ENCODE measurements at places on chromosomes 13 and 19.
A peak's percentile ranks its signal among the peaks of the same experiment; 100 is the strongest.

DNA sequence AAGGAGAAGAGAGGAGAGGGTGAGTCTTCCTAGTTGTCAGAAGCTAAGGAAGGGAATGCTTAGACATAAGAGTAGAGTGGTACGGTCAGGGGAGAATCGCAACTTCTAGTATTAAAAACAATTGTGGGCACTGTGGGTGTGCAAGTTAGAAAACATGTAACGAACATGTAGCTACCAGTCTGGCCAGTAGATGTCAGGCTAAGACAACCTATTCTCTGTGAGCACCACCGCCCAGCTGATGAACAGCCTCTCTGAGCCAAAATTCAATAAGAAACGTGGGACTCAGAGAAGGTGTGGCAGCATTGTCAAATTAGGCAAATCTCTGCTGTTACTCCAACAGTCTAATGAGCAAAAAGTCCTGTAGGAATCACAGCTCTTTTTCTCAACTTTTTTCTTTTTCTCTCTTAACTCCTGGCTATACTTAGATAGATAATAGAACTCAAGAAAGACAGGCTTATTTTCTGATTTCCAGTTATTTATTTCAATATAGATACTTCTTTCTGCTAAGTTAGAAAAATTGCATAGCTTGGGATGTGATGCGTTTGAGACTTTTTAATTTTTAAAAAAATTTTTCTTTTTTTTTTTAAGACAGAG lies 186.2 kb downstream of the USP12 start:
- peak; percentile 70 for DNase-seq

DNA sequence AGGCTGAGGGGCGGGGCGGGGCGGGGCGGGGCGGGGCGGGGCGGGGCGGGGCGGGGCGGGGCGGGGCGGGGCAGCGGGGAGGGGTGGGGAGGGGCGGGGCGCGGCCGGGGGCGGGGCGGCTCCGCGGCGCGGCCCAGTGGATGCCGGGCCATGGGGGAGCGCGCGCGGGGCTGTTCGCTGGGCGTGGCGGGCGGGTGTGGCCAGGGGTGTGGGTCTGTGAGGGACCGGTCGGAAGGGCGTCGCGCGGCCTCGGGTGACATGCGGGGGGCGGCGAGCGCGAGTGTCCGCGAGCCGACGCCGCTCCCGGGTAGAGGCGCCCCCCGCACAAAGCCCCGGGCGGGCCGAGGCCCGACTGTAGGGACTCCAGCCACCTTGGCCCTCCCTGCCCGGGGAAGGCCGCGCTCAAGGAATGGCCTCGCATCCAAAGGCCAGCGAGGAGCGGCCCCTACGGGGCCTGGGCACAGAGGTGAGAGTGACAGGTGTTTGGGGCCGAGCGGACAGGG lies at the start of gene ZFP28:
TSS of gene ZFP28 (plus strand) at position 188 of the 503 bp plus-strand sequence. CDS start at position 259, 71 bp downstream.
- no peak for DNase-seq

GRCh38 chr13:50598338-50598737 lies 245.2 kb downstream of the DLEU7 start:
- DNase-seq, result no peak

DNA sequence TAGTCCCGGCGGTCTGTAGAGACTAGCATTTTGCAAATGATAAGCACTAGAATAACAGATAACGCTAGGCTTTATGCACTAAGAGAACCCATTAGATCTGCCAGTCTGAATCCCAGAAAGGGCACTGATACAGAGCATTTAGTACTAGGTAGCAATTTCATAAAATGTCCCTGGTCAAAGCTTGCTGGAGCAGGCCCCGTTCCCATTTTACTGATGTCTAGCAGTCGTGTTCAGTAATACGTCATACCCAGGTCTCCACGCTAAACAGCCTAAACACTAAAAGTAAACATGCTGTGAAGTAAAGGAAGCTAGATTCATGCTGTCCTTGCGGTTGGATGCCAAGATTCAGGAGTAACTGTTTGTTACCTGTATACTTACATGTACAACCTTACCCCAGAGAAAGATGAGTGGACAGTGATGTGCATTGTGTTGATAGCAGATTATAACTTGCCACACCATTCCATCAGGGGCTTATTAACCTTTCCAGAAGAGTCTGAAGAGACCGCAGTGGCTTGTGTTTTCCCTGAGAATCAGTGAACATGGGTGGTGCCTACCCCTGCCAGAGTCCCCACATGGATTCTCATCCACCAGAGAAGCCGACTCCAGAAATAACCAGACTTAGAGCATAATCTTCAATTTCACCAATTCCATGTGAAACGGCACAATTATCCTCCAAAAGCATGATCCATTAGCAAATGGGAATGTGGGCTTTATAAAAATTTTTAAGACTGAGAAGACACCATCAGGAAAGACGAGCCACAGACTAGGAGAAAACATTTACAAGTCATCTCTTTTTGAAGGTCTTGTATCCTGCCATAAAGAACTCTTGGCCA lies 3.4 kb upstream of the RPS11 start:
- no peak for DNase-seq

GRCh38 chr13:35839806-35840205 lies 291.4 kb downstream of the DCLK1 start:
- no peak for DNase-seq

- no peak for DNase-seq
Measured at GRCh38 chr13:32895296-32895695, 120.9 kb upstream of the KL start.

- no peak for DNase-seq
Measured at GRCh38 chr19:51595190-51596175, 24.4 kb downstream of the ZNF175 start.

- peak; percentile 57 for DNase-seq
Measured at GRCh38 chr19:11736696-11737095, 2.0 kb downstream of the ZNF823 start.

DNA sequence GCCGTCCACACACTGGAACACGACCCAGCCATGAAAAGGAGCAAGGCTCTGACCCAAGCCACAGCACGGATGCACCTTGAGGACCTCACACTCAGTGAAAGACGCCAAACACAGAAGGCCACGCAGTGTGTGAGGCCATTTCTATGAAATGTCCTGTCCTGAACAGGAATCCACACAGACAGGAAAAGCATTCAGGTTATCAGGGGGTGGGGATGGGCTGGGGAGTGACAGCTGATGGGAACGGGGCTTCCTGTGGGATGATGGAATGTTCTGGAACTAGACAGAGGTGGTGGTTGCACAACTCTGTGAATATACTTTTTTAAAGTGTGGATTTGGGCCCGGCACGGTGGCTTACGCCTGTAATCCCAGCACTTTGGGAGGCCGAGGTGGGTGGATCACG lies 30.6 kb downstream of the GPX4 start:
- no peak for DNase-seq

All from GM10248 (cell line).